ENCODE measurements at places on chromosomes 5 and 9.

DNA sequence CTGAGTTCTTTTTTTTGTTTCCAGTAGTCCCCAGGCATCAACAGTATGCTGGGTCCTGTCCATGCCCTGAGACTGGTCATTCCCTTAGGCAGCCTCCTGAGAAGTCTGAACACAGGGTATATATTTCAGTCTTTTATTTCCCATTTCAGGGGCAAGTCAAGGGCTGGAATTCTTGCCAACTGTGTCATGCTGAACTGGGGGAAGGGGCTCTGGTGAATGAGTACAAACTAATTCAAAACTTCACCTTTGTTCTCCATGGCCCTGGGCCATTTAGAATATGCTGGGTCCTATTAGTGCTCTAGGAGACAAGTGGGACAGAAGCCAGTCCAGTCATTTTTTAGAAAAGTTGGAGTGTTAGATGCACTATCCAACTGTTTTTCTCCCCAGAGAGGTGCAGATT is 170.3 kb downstream of the TMC1 start:
- no peak for DNase-seq

DNA sequence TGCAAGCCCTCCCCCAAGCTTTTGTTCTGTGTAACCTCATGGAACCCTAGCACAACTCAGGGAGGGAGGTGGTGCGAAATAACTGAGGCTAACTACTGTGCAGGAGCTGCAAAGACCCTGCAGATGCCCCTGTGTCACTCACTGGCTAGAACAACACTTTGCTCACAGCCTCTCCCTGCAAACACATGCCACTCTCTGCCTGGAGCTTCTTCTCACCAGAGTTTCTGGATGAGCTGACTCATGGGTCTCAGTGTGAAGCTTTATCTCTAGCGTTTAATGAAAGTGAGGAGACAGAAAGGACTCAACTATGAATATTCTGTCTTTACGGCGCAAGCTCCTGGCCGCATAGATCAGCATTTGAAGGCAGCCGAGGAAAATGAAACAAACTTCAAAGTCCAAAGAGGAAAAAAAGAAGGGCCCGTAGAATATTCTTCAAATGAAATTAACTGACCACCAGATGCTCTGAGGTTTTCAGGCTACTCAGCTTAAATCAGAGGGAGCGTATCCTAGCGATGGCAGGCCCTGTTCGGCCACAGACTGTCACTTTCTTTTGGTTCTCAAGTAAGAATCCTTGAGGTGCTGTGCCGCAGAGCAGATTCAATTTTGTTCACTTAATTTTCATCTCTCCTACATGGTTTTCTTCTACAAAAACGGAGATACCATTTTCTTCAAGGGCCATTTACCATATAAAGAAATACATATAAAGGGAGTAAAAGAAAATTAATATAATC is 77.7 kb upstream of the TAS2R1 start:
- no peak for DNase-seq

GRCh38 chr9:99348289-99348688 is 126.2 kb downstream of the SEC61B start:
- DNase-seq, result no peak

DNA sequence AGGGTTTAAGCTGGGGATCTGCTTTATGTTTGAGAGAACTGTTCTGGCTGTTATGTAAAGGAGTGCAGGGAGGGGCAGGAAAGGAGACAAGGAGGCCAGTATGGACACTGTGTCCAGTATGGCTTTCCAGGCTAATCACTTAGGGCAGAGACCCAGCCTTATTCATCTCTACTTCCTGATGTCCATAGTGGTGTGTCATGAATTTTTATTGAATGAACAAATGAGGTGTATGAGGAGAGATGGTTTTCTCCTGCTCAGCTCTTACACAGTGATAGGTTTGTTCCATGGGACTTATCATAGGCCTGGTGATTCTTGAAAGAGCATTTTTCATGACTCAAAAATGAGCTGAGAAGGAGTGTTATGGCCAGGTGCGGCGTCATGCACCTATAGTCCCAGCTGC is 20.5 kb upstream of the FGFR4 start:
- DNase-seq, result no peak

- DNase-seq, result no peak
Measured at GRCh38 chr5:150080696-150081435, 5.5 kb downstream of the CSF1R start.

- DNase-seq, result no peak
Measured at GRCh38 chr5:89246252-89246651, 363.3 kb upstream of the MEF2C start.

DNA sequence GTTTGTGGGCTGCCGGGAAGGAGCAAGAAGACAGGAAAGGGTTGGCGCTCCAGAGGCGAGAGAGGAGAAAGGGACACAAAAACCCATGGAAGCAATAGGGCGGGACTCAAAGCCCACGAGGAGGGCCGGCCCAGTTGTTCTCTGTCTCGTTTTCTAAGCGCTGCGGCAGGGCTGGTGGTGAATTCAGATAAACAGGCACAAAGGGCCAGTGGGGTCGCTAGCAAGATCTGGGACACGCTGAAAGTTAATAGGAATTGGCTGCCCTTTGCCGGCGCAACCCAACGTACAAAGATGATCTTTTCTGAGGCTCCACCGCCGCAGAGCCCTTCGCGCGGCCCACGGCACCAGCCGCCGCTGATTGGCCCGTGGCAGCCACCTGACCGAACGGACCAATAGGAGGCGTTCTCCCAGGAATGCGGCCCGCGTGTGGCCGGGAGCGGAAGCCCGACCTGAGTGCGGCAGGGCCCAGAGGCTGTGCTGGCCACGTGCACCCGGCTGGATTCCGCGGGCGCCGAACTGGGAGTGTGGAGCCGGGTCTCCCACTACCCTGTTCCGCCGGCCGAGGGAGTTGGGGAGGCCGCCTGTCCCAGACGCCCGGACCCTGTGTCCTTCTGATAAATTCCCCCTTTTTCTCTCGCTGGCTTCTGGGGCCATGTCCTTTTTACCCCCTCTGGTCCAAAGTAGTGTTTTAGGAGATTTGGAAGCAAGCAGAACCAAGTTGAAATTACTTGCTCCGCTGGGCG is 16.8 kb upstream of the NSD1 start:
- peak; percentile 87 for DNase-seq

GRCh38 chr5:168006456-168007130 is 284.9 kb upstream of the WWC1 start:
- DNase-seq, result no peak

DNA sequence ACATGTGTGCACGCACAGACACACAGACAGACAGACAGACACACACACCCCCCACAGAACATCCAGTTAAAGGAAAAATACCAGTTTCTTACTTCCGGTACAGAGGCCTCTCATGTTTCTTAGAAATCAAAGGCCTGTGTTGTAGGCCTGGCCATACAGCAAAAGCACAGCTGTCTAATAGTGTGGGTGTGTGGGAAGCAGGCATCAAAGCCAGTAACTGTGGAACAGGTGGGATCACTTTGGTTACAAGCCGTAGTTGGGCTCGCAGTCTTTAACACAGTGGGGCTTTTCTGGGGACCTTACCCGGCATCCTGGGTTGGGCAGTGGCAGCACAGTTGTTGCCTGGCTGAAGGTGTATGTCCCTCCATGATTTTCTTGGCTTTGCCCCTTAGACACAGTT is 55.2 kb downstream of the FBXL7 start:
- no peak for DNase-seq

DNA sequence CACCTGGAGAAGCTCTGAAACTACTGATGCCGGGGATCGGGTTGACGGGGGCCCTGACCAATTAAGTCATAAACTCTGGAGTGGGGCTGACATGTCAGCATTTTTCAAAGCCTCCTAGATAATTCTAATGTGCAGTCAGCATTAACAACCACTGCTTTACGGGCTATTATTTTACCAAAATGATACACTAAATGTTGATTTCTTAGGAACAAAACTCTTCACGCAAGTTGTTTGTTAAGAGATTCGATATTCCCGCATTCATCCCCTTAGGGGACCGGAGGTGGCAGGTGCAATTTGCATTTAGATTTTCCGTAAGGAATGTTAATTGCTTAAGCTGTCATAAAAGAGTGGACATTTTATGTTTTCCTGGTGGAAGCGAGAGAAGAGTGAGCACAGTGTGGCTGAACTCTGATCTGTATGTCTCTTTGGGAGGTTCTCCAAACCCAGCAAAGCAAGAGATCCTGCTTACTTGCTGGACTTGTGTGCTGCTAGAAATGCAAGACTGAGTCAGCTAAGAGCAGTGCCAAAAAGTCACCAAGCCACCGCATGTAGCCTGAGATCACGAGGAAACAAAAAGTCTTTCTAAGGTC is 77.6 kb downstream of the UGCG start:
- DNase-seq, result no peak

GRCh38 chr5:77329664-77330430 is 119.4 kb downstream of the PDE8B start:
- DNase-seq, result no peak

DNA sequence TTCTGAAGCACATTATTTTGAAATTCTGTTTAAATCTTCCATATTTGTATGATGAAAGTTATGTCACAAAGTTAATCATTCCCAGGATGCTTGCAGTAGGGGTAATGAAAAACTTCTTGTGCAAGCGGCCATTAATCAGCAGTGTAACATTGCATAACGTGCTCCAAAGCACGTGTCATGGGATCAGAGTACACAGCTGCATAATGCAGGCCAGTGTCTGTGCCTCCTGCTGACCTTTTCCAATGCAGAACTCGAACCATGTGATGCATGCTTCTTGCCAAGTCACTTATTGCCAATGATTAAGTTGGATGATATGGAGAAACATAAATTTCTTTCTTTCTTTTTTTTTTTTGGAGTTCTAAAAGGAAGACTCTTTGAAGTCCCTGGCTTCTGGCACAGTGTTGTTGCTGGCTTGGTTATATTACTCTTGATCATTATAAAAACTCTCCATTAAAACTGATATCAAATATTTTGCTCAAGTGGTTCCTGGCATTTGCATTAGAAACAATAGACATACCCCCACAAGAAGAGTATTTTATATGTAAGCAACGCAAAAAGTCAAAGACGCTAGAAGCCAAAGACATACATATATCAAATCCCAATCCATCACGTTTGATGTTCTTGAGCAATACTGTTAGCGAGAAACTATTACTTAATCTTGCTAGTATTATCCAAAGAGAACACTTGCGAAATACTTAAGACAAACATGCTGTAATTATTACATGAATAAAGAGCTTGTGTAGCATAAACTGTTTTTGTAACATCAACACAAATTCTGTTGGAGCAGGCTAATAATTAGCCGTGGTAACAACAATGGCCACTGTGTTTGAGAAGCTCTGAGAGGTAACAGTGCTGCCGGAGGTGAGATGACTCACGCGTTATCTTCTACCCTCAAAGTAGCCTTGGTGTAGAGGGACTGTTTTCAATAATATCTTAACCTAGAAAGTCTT is 164.2 kb downstream of the AUH start:
- DNase-seq, result no peak

GRCh38 chr5:177594071-177594470 is 2.1 kb downstream of the TMED9 start:
- no peak for DNase-seq

DNA sequence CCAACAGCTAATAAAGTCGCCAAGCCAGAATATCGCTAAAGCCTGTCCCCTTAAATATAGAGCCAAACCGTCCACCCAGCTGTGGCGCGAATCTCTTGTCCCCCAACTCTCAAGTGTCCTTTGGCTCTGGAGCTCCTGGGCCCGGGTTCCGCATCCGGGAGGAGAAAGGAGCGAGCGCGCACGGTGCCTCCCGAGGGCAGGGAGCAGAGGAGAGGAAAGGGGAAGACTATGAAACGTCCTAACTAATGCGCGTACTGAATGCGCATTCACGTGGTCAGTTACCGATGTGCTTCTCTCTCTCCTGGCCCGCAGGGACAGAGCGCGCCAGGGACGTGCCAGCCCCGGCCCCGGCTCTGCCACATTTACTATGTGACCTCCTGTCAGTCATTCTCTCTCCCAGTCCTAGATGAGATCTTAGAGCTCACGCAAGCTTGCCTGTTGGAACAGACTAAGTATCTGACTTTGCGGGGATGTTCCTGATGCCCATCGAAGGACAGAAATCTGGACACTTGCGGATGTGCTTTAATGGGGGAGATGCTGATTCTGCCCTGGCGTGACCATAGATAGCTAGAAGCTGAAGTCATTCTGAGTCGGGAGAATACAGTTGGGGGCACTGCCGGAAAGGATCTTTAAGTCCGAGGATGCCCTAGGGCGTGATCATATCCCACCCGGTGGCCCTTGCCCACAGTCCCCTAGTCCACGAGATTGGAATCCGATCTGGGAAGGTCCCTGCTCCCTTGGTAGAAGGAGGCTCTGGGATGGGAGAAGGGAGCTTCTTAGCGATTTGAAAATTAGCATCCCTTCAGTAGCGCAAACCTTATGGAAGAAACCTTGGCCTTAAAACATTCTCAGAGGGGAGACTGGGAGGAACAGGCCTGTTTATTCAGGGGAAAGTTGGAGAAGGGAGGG is 5.7 kb upstream of the EBF1 start:
- no peak for DNase-seq

DNA sequence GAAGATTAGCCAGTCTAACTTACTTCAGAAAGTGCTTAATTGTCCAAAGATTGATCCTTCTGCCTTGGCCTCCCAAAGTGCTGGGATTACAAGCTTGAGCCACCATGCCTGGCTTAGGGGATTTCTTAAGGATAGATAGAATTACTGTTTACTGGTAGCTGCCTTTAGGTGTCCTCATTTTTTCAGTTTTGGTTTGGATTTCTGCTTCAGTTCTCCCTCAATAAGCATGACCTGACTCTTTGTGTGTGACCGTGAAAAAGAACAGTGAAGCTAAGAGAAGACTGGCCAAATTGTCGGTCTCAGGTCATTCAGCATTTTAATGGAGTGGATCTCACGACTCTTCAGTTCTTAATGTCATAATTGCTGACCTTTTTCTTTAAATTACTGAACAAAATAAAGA is 22.9 kb upstream of the CMYA5 start:
- no peak for DNase-seq

DNA sequence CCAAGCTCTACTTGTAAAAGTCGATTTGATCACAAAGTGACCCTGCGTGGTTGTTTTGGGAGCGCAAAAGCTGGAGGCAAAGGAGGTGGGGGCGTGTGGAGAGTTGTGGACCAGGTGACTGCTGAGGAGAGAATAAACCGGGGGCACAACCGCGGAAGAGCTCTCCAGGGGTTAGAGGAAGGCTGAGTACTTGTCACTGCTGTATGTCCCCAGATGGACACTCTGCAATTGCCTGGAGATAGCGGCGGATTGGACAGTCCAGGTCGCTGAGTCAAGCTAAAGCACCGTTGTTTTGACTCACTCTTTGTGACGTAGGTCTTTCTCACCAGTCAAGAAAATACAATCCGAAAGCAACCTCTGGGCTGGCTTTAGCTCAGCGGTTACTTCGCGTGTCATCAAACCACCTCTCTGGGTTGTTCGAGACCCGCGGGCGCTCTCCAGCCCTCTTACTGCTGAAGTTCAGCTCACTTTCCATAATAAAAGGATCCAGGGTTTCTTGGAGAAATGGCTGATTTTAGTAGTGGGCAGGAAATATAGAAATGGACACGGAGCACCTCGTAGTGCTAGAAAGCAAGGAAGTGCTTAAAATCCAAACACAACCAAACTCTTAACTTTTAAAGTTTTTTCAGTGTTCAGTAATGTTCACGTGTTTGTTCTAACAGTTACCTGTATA is 25.7 kb downstream of the ZMAT2 start:
- peak; percentile 46 for DNase-seq

GRCh38 chr5:148443998-148444397 is 60.2 kb downstream of the FBXO38 start:
- DNase-seq, result peak; percentile 52

GRCh38 chr5:113215401-113216060 is 219.3 kb downstream of the TSSK1B start:
- DNase-seq, result no peak
